Hindlimb muscle (tissue), 1 donor: ENCODE measurements at places on chromosomes 5 and 9.

GRCh38 chr9:17315341-17315740, 180.5 kb downstream of the CNTLN start:
- no peak for DNase-seq

- DNase-seq = peak; percentile 42
Measured at GRCh38 chr9:100427366-100428263, 672 bp downstream of the MSANTD3 start.

- no peak for DNase-seq
Measured at GRCh38 chr9:109307380-109308240, 13.2 kb downstream of the EPB41L4B start.

DNA sequence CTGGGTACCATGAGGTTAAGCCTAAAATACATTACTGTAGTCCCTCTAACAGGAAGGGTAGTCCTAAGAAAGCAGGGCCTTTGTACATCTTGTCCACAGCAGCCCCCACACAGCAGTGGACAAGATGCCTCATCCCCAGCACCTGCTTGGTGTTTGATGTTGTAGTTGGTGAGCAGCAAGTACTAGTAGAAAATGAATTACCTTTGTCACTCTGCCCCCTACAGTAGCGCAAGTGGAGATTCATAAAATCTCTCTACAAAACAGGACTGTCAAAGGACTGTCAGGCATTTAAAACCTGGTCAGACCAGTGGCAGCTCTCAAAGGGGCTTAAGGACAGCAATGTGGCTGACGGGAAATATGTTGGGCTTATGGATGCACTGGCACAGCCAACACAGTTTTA, 122.5 kb downstream of the TMEM174 start:
- no peak for DNase-seq

DNA sequence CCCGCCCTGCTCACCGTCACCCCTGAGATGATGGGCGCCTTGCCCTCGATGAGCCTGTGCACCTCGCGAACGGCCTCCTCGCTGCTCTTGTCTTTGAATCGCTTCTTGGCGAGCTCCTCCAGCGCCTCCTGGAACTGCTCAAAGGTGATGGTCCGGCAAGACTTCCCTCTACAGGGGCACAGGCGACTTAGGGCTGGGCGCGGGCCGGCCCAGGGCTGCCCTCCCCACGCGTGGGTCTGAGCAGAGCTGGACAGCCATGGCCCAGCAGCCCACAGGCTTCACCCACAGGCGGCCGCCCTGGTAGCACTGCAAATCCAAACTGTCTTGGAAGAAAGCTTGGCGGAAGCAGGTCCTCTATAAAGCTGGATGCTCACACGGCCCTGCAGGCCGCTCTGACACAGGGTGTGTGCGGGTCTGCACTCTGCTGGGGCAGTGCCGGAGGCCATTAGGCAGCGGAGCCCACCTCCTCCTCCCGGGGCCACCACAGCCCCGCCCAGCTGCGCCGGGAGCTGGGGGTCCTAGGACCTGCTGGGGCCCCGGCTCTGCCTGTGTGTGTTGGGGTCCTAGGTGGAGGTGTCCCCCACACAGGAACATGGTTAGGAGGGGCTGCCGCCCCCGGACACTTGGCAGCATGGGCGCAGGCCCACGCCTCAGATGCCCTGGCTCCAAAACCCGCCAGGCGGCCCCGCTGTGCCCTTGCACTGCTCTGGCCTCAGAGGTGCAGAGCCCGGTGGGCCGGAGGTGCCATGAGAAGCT, 27.0 kb downstream of the TPPP start:
- no peak for DNase-seq
